Fibroblast of lung (primary cell): ENCODE measurements at places on chromosomes 6 and 20. TPM values are rescaled to one million over a fixed set of nuclear protein-coding genes. Genes with fewer than 3 reads are reported as not detected.

The CLPSL2 gene
- not detected in 2 replicates for total RNA-seq

The CUL9 gene
- total RNA-seq: 27.0 and 32.2 TPM in 2 replicates

The DNAH8 gene
- under 0.01 TPM in 2 replicates for total RNA-seq

The MDFI gene
- 0.17 and 3.3 TPM in 2 replicates for total RNA-seq

The L3MBTL3 gene
- 5.6 and 6.4 TPM in 2 replicates for total RNA-seq

The NKAIN4 gene
- total RNA-seq: not detected in 2 replicates

The BANF2 gene
- total RNA-seq: not detected in 2 replicates

The BTNL2 gene
- total RNA-seq: not detected in 2 replicates

The STK35 gene
- total RNA-seq: 11.6 and 14.4 TPM in 2 replicates

The EPPIN gene
- not detected in 2 replicates for total RNA-seq

The ARFGAP1 gene
- 35.2 and 42.9 TPM in 2 replicates for total RNA-seq

The OR2B6 gene
- total RNA-seq: 0.17 TPM in 1 of 2 replicates, not detected in the other

The RHAG gene
- not detected in 2 replicates for total RNA-seq

The FAM83B gene
- under 0.01 TPM in 2 replicates for total RNA-seq

The TREML4 gene
- total RNA-seq: not detected in 2 replicates

The PRDM13 gene
- total RNA-seq: not detected in 2 replicates

The BHLHE23 gene
- total RNA-seq: not detected in 2 replicates

The FOXC1 gene
- 0.66 and 0.77 TPM in 2 replicates for total RNA-seq

The HLA-DPB1 gene
- 1.3 and 5.4 TPM in 2 replicates for total RNA-seq

The PRPH2 gene
- total RNA-seq: 5.1 and 8.6 TPM in 2 replicates
